Inflammatory macrophage (primary cell): ENCODE measurements at places on chromosomes 5 and 9.

GRCh38 chr5:151952238-151952637 lies 27.6 kb upstream of the GLRA1 start:
- no peak for DNase-seq

- DNase-seq = no peak
Measured at GRCh38 chr5:61670941-61671340, 338.9 kb downstream of the ZSWIM6 start.

DNA sequence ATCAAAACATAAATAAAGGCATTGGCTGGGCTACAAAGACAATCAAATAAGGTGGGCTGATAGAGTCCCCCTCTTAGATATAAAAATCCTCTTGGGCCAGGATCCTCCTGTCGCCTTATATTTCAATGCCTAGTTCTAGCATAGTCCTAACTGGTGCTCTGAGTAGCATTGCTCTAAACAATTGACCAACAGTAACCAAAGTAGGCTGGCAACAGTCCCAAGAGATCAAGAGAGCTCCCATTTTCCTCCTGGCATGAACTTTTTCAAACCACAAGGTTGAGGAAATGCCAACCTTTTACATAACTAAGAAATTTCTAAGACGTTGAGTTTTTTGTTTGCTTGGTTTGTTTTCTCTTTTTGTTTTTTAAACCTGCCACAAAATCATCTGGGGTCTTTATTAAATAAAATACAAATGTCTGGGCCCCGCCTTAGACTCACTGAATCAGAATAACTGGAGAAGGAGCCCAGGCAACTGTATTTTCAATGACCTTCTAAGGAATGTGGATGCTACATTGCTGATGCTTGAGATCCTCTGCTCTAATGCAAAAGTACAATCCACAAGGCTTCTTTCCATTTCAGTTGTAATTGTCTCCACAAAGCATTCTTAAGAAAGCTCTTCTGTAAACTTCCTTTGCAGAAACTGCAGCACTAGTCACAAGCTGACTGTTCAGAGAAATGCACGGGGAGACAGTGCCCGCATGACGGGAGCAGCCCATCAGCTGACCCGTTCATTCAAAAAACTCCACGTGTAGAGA lies 2.9 kb downstream of the SLC45A2 start:
- DNase-seq = no peak

GRCh38 chr9:92590377-92590776 lies 54.6 kb upstream of the ECM2 start:
- DNase-seq = peak; percentile 46

DNA sequence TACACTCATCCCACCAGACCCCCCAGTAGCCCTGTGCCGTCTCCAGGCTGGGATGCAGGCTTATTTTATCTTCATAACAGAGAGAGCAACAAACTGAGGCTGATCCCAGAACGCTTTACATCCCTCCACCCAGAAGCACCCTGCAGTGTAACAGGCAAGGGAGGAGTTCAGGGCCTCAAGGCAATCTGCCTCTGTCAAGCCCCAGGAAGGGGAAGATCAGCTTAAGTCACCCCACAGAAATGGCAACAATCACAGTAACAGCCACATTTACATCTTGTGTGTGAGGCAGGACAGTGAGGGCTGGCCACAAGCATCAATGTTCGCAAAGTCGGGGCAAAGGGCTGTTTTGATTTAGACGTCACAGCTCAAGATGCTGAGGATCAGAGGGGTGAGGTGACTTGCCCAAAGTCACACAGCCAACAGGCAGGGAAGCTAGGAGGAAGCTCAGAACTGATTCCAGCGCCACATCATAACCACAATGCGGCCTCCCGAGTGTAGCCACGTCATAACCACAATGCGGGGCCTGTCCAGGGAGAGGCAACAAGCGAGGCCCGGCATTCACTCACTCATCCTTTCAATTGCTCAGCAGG lies 14.4 kb downstream of the STK10 start:
- peak; percentile 76 for DNase-seq

DNA sequence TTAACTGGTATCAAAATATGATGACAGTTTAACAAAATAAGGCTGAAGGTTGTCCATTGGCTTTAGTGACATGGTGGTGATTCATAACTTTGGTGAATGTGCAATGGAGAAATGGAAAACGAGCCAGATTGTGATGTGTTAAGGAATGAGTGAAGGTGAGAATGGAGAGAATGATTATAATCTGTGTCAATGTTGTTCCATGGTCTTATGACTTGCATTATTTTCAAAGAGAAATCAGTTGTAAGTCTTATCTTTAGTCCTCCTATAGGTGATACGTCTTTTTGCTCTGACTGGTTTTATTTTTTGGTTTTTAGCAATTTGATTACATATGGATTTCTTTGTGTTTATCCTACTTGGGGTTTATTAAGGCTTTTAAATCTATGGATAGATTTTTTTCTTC lies 12.7 kb downstream of the OR1L6 start:
- DNase-seq = no peak

DNA sequence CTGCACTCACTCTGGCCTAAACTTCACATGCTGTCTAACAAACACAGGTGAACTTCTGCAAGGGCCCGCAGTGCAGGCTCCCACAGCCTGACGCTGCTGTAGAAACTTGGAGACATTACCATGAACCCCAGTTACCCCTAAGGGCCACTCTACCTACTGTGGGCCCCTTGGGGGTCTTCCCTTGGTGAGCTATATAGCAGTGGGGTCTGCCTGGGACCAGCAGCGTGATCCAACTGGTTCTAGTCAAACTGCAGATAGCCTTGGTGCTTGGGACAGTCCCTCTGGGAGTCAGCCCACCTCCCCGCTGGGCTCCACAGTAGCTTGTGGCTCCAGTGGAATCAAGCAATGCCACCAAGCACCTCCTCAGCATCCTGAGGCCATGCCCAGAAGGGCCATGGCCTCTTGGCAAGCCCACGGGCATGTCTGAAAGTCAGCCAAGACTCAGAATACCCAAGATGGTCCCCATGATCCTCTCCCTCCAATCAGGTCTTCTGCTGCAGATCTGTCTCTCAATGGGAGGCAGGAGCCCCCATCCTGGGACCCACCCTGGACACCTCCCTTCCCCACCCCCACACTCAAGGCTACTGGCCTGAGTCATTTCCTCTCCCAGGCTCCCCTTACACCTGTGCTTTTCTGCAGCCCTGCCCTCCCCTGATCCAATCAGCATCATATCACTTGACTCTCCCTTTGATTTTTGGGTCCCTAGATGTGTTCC lies 230.0 kb upstream of the IRX1 start:
- no peak for DNase-seq

DNA sequence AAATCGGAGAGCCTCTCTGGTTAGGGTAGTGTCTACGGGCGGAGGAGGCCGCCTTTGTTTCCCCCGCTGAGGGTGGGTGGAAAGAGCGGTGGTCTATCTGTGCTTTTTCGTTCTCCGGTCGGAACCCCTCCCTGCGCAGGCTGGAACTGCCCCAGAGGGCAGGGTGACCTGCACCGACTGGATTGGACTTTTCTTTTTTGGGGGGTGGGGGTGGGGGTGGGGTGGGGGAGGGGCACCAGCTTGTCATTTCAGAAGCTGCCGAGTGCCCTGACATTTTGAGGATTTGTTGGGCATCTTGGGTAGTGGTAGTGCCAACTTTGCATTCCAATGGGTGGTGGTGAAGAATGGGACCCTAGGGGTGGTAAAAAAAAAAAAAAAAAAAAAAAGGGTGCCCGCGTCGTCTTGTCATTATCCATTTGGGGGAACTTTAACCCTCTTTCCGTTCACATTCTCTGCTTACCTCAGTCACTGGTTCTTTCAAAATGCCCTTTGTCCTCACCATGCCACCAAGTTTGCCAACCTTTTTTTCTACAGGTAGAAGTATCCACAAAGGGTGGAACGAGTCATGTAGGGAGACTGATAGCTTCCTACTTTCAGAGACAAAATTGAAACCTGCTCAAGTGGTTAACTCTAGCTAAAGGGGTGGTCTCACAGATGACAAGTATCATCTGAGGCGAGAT lies 1.3 kb downstream of the UBE2R2 start:
- peak; percentile 65 for DNase-seq

DNA sequence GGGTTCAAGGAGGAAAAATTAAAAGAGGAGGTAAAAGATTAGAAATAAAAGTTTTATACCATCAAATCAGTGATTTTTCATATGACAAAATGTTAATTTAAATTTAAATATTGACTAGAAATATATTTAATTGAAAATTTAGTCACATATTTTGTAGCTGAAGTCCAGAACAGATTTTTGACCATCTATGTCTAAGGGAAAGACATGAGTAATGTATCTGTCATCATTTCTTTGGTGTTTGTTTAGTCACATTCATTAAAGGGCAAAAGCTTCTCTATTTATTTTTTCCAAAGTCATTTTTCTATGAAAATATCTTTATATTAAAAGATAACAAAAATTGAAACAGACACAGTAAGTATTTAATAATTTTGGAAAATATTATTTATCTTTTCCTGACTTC lies 252.0 kb upstream of the ISL1 start:
- no peak for DNase-seq

GRCh38 chr9:91164724-91165520 lies 196.8 kb downstream of the AUH start:
- DNase-seq = peak; percentile 86

GRCh38 chr9:24936117-24936516 lies 390.4 kb upstream of the IZUMO3 start:
- no peak for DNase-seq

DNA sequence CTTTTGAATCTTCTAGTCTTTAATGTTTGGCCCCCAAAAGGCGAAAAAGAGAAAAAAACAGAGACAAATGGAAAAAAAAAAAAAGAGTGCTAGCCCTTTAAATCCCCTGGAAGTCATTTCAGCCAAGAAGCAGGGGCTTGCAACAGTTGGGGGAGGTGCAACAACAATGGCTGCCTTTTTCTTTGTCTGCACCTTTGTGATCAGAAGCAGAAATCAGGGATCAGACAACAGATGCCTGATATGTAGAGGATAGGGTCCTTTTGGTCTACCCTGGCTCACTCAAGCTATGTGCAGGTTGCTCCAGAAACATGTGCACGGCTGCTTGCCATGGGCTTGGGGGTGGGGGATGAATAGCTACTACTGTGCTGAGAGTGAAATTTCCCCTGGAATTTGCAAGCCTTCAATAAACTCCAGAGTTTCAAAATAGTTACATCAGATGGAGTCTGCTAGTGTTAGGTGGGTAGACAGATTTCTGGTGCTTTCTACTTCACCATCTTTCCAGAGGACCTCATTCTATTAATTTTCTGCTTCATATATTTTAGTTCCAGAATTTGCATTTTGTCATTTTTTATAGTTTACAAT lies 150.9 kb downstream of the FGF18 start:
- DNase-seq = no peak

- DNase-seq = no peak
Measured at GRCh38 chr9:37542488-37542887, 33.7 kb downstream of the FBXO10 start.

- DNase-seq = peak; percentile 9
Measured at GRCh38 chr5:113047234-113047633, 70.6 kb downstream of the DCP2 start.

- no peak for DNase-seq
Measured at GRCh38 chr5:158434749-158435148, 575.8 kb upstream of the CLINT1 start.

GRCh38 chr9:98481676-98482075 lies 226.2 kb upstream of the TBC1D2 start:
- DNase-seq = no peak

GRCh38 chr5:1490376-1490775 lies 33.4 kb downstream of the LPCAT1 start:
- DNase-seq = peak; percentile 41

GRCh38 chr9:100011062-100011681 lies 87.6 kb downstream of the ERP44 start:
- peak; percentile 72 for DNase-seq

GRCh38 chr9:1120500-1121165 lies 70.5 kb downstream of the DMRT2 start:
- DNase-seq = no peak

DNA sequence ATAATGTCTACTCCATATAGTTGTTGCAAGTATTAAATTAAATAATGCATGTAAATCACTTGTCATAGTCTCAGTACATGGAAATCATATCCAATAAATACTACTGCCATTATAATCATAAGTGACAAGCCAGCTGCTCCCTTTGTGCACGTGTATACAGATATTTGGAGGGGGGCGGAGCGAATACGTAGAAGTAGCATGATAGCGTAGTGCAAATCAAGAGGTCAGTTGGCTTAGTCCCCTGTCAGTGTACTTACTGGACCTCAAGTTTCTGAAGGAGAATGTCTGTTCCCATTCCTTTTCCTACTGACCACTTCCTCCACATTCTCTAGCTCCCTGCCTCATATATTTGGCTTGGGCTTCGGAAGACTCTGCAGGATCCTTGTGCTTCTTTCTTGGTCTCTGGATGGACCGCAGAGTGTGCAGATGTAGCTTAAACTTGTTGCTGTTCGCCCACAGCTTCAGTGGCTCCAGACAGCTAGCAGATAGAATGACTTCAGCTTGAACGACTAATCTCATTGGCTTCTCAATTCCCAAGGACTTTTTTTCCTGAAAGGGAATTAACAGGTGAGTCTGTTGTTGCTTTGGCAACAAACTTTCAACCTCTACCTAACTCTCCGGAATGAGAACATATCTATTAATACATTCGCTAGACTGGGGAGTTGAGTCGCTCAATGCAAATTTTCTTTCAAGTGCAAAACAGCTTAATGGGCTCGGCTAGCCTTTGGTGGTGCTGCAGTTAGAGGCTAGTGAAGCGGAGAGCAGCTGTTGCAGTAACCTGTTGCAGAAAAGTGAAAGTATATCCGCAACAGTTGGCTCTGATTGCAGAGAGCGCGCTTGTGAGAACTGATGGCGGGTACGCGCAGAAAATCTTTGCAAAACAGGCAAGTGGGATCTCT lies at the start of gene PCDHB1:
TSS of gene PCDHB1 (plus strand) at position 753 of the 899 bp plus-strand sequence. CDS start at position 850, 97 bp downstream.
- no peak for DNase-seq

GRCh38 chr5:133362438-133362837 lies 249.9 kb downstream of the FSTL4 start:
- DNase-seq = no peak

DNA sequence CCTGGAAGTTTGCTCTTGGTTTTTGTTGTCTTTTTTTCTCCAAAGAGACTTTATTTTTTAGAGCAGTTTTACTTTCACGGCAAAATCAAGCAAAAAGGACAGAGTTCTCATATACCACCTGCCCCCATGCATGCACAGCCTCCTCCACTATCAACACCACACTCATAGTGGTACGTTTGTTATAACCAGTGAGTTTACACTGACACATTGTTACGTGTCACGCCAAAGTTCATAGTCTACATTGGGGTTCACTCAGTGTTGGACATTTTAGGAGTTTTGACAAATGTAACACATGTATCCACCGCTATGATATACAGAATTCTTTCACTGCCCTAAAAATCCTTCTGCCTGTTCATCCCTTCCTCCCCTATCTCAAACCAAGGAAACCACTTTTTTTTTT lies 7.5 kb upstream of the ICE1 start:
- DNase-seq = no peak

- DNase-seq = no peak
Measured at GRCh38 chr5:133686566-133686965, 74.2 kb upstream of the FSTL4 start.

- DNase-seq = no peak
Measured at GRCh38 chr9:18955626-18956025, 77.4 kb downstream of the SAXO1 start.
